Kidney capillary endothelial cell (primary cell): ENCODE measurements at places on chromosomes 11 and 22.

DNA sequence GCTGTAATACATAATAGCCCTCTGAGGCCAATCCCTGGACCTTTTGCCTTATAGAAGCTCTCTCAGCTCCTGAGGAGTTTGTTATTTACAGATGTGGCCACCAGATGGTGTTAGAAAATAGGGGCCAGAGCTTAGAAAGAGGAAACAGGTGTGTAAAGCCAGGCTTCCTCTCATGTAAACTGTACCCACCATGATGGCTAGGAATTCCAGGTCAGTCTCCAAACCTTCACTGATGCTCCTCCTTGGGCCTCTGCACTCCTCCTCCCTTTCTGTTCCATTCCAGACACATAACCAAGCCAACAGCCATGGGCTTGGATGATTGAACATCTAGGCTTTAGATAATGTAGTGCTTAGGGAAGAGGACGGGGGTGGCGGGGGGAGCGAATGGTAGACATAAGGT, 39.7 kb downstream of the USP35 start:
- peak; percentile 46 for DNase-seq

GRCh38 chr22:19951346-19951745, 9.7 kb upstream of the TXNRD2 start:
- no peak for DNase-seq

DNA sequence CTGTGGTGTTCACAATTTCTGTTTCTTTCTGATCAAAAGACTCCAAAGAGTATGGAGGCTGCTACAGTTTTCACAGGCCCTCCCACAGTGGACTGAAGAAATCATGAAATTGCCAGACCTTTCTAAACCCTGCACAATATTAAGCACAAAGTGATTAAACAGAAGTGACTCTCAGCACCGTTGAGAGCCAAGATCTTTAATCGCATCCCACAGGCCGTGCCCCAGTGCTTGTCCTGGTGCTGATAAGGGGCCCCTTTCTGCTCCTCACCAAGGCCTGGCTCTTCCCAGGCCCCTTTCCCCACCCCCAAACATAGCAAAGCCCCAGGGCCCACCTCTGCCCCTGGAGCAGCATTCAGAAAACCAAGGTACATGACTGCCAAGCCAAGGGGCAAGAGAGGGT, 57.4 kb upstream of the BMAL1 start:
- no peak for DNase-seq

DNA sequence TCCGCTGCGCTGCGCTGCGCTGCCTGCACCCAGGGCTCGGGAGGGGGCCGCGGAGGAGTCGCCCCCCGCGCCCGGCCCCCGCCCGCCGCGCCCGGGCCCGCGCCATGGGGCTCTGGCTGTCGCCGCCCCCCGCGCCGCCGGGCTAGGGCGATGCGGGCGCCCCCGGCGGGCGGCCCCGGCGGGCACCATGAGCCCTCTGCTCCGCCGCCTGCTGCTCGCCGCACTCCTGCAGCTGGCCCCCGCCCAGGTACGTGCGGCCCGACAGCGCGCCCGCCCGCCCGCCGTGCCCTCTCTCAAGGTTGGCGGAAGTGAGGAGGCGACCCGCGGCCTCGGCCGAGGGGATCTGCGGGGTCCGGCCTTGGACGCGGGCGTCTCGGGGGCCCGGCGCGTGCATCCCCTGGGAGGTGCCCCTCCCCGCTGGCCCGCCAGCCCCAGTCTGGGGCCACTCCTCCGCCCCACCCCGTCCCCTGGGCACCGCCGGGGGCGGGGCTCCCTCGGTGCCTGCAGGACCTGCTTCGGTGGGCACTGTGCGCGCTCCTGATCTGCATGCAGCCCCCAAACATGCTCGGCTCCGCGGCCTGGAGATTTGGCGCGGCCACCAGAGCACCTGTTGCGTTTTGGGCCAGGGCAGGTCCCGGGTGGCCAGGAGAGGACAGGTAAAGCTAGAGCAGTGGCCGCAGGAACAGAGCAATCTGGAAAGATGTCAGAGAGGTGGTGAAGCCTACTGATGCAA, 429 bp downstream of the VEGFB start:
- DNase-seq, result no peak

DNA sequence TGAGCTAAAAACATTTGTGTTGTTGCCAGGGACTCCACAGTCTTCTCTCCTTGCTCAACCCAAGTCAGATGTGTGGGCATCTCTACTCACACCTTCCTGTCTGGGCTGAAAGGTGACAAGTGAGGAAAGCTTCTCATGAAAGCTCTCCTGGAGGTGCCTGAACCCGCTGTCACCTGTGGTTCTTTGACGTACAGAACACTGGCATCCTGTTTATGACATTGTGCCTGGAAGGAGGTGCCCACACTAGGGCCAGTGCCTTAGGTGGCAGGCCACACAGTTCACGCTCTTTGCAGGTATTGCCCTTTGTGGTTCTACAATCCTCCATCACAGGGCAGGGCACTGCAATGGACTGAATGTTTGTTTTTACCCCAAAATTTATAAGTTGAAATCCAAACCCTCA, 108.5 kb downstream of the CD44 start:
- no peak for DNase-seq

GRCh38 chr22:20463324-20464095, 25.9 kb upstream of the SCARF2 start:
- DNase-seq, result no peak

DNA sequence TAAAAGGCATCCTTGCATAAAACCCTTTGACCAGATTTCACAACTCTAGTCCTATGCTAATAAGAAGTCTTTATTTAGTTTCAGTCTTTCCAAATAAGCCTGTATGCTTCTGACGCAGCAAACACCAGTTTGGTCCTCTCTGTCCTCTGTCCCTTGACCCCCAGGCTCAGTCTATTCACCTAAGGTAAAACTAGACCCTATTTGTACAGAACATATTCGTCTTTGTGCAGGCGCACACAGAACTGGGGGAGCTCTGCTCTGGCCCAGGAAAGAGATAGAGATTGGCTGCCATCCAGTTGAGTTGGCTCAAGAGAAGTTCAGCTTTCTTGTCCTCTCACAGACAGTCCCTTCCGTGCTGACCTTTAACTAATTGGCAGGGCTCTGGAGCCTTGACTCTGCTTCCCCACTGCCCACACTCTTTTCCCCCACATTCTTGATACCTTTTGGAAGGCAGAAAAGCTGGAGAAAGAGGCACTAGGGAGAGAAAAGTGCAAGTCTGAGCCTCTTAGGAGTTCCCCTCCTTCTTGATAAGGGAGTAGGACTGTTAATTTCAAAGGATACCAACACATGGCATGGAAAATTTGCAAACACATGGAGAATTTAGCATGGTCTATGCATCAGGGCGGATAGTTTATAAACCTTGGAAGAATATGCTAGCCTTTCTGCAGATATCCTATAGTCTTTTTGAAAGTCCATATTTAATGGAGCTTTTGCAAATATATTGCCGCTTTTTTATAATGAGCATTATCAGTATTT, 21.2 kb upstream of the PSMA1 start:
- DNase-seq, result no peak

DNA sequence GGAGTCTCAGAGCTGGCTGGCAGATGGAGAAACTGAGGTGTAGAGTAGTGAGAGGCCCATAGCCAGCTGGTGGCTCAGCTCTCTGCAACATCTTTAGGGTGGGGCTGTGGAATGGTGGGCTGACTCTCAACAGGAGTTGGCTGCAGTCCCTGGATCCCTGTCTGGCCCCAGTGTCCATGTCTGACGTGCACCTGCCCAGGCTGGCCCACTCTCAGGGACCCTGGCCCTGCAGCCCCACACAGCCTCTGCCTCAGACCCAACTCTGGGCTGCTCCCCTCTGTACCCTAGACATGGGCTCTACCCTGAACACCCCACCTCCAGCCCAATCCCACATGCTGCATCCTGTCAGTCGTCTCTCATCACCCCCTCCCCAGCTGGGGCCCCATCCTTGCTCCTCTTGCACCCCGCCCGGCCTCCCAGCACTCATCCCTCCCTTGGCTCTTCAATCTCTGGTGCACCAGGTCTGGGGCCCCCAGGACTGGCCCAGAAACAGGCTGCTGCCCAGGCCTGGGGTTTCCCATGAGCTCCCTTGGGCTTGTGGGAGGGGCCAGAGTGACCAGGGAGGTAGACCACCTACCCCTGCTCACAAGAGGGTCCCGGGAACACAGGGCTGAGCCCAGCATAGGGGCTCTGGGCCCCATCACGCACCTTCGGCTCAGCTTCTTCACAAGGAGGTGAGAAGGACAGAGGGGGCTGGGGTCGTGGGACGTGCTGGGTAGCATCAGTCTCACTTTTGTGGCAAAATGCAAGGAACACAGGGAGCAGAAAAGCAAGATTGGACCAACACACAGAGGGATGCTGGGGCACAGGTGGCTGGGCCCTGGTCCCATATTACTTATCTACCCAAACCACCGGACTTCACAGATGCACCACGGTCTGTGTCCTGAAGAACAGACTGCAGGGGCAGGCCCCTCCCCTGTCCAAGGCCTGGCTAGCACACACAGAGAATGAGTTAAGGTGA, 31.5 kb downstream of the ARVCF start:
- no peak for DNase-seq

GRCh38 chr11:45724153-45724552, 58.7 kb upstream of the CHST1 start:
- no peak for DNase-seq

- DNase-seq, result no peak
Observed at GRCh38 chr11:122604621-122605020, 50.9 kb upstream of the UBASH3B start.

DNA sequence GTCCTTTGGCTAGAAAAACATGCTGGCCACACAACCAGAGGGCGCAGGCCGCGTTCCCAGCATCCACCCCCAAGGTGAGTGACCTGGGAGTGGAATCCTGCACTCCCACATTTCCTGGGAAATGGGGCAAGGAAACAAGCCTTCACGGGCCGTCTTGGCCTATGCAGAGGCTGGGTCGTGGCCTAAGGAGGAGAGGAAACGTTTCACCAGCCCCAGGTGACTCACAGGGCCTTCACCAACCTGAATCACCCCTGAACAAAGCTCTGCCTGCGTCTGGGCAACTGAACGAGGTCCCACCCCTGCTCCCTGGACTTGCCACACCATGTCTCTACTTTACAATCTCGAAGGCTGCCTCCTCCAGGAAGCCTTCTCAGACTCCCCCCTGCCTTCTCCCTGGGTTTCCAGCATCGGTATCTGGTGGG, 13.2 kb downstream of the MYH9 start:
- peak; percentile 80 for DNase-seq

DNA sequence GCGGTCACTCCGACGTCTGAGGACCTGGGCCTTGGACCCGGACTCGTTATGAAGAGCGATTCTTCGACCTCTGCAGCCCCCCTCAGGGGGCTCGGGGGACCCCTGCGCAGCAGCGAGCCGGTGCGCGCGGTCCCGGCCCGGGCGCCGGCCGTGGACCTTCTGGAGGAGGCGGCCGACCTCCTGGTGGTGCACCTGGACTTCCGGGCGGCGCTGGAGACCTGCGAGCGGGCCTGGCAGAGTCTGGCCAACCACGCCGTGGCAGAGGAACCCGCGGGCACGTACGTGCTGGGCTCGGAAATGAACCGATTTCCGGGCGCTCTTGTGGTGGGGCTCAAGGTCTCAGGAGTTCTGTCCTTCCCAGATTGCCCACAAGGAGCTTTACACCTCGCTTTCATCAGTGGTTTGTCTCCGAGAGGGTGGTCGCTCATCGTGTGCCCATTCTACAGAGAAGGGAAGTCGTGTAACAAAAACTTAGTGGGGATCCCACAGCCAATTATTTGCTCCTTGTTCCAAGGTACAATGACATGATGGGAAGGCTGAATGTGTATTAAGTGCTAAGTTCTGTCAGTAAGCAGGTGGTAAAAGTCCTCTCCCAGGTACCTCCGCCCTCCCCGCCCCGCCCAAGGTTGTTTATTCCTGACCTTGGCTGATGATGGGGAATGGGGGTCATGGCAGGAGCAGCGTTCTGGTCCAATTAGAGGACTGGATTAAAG, 695 bp downstream of the PEX26 start:
- DNase-seq, result no peak

DNA sequence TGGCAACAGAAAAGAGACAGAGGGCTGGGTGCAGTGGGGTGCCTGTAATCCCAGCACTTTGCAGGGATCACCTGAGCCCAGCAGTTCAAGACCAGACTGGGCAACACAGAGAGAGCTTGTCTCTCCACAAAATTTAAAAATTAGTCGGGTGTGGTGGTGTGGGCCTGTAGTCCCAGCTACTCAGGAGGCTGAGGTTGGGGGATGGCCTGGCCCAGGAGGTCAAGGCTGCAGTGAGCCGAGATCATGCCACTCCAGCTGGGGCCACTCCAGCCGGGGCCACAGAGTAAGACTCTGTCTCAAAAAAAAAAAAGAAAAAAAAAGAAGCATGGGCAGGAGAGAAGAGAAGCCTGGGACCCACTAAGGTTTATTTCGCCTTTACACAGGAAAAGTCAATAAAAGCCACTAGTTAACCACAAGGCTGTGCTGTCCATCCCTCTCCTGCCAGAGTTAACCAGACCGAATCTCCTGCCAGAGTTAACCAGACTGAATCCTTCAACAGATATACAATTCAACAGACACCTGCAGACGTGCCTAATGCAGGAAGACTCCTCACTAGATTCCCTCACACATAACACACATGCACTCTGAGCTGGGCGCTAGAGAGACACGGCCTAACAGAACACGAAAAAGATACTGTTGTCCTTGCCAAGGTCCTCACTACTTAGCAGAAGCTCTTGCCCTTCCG, 29.8 kb downstream of the MICAL3 start:
- DNase-seq, result no peak

DNA sequence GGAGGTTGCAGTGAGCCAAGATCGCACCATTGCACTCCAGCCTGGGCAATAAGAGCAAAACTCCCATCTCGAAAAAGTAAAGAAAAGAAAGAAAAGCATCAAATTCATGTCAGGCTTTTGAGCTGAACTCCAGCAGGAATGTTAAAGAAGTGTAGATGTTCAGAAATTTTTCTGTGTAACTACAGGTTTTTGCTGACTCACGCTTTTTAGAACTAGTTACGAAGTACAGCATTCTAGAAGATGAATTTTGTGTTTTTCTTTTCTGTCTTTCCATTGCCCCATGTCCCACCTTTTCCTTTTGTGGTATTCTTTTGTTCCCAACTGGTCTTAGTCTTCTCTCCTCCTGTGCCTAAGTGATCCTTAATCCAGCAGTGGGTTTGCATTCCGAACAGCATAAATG, 56.0 kb upstream of the HORMAD2 start:
- no peak for DNase-seq

DNA sequence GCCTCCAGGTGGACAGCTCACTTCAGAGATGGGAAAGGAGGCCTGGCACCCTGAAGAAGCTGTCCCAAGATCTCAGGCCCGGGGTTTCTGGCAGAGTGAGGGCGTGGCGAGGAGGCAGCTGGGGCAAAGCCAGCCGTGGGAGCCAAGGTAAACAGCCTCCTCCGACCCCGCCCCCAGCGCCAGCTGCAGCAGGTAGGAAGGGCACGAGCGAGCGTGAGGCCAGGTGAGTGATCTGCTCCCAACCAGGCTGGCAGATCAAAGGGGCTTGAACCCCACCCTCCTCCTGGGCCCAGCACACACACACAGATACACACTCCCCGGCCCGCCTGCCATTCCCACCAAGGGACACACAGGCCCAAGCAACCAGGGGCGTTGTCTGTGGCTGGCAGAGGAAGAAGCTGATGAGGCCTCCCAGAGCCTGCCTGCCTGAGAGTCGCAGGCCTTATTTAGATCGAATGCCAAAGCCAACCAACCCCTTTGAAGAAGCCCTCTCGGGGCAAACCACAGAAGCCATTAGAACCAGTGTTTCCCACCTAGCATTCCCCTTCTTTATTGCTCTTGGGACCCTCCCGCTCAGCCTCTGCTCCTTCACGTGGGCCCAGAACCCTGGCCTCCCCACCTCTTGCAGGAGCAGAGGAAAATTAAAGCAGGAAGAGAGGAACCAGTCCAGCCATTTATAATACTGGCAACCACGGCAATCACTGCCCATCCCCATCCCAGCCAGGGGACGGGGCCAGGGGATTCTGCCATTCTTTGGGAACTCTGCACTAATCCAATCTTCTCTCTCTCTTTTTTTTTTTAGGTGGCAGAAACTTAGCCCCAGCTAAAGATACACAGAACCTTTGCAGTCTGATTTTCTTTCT, 5.0 kb downstream of the PDGFB start:
- DNase-seq, result no peak

- DNase-seq, result no peak
Observed at GRCh38 chr11:12792590-12792989, 118.4 kb downstream of the TEAD1 start.
